Lung (tissue), 17 donors: ENCODE measurements at places on chromosomes 11 and 22. TPM values are rescaled to one million over a fixed set of nuclear protein-coding genes. Genes with fewer than 3 reads are reported as not detected.

GRCh38 chr11:110763249-110764011 is 51.2 kb upstream of the ARHGAP20 start:
- DNase-seq = peak; percentile 90

GRCh38 chr11:123298488-123299447 is 103.7 kb upstream of the CLMP start:
- no peak for DNase-seq

- no peak for DNase-seq
These were observed 8.7 kb upstream of the GDPD5 start for GRCh38 chr11:75534259-75535069.

GRCh38 chr22:22164541-22165272 is 79.9 kb upstream of the VPREB1 start:
- no peak for DNase-seq

DNA sequence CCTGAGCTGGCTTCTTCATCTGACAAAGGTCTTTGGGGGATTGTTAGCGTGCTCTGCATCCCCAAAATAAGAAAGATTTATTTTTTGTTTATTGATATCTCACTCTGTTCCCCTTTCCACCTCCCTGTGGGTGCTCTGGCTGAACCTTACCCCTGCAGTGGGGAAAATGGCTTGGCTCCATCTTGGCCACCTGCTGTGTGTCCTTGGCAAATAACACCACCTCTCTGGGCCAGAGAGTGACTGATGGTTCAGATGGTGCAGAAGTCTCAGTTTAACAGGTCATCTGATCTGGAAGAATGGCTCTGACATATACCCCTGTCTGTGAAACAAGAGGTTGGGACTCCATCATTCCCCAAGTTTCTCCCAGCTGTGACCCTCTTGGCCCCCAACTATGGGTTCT is 157.6 kb downstream of the MYO18B start:
- DNase-seq = no peak

DNA sequence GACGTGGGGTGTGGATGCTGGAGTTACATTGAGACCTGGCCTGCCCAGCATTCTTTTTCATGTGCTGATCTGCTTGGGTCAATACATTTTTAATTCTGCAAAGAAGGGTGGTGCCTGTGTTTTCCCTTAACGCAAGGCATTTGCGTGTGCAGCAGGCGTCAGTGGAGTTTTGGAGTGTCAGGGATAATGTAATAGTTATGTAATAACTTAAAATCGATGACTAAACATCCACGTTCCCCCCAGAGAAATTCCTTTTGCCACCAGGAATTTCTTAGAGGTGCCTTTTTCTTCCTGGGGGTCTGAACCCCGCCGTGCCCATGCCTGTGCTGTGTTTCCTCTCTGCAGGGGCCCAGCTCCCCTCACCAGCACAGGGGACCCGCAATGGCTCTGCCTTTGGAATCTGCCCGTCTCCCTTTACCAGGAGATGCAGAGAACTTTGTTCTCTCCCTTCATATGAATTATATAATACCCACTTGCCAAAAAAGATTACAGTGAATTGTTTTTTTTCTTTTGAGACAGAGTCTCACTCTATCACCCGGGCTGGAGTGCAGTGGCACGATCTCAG is 62.6 kb downstream of the TBC1D22A start:
- DNase-seq = no peak

DNA sequence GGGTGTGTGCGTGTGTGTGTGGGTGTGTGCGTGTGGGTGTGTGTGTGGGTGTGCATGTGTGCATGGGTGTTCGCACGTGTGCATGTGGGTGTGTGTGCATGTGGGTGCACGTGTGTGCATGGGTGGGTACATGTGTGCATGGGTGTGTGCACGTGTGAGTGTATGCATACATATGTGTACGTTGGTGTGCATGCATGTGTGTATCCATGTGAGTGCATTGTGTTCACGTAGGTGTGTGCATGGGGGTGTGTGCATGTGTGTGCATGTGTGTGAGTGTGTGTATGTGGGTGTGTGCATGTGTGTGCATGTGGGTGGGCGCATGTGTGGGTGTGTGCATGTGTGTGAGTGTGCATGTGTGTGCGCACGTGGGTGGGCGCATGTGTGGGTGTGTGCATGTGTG is 19.9 kb upstream of the APOBEC3A start:
- no peak for DNase-seq

Gene ALX4
- not detected for total RNA-seq
